T-cell (primary cell): ENCODE measurements at places on chromosomes 1 and 21.

DNA sequence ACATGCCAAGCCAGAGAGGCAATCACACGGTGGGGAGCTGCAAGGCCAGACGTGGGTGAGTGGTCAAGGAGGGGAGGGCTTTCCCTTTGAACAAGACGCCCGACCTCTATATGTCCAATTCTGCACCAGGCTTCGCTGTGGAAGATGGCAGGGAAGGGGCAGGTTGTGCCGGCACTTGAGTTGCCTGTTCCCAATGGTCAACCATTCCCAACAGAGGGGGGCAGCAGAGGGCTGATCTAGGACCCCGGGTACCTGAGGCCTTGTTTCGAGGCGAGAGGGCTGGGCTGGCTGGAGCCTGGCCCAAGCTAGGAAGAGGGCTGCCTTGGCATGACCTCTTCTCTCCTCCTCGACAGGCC is 64.9 kb downstream of the TMEM53 start:
- peak; percentile 5 for DNase-seq

DNA sequence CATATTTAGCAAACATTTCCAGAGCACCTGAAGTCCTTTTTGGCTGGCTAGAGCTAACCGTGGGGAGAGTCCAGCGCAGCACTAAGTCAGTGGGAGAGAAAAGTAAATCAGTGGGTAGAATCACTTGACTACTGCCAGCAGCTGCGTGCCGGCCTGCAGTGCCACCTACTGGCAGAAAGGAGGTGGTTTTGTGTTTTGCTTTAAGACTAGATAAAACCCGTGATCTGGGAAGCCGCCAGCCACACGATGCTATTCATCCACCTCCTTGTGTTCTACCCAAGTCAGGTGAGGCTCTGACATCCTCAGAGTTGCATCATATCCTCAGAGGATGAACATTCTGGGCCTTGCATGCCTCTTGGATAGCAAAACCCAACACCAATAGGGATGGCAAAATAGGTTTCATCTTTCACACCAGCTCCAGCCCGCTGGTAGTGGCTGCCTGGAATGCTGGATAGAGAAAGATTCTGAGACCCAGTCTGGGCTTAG is 14.1 kb upstream of the HEYL start:
- DNase-seq = peak; percentile 65

GRCh38 chr1:55702064-55702463 is 486.9 kb upstream of the USP24 start:
- DNase-seq = no peak

GRCh38 chr1:100506217-100506616 is 31.7 kb upstream of the GPR88 start:
- no peak for DNase-seq

- DNase-seq = no peak
Measured at GRCh38 chr1:26166719-26167281, 2.0 kb downstream of the C1orf232 start.
